ENCODE measurements at places on chromosomes 12 and 14. TPM values are rescaled to one million over a fixed set of nuclear protein-coding genes. Genes with fewer than 3 reads are reported as not detected.

Gene BBOF1
- 1.1 TPM for total RNA-seq

Gene ACSS3
- not detected for total RNA-seq

Gene SLIRP
- total RNA-seq: 94.5 TPM

Gene CBLN3
- total RNA-seq: 7.1 TPM

Gene LUM
- total RNA-seq: not detected

Gene SSPN
- total RNA-seq: not detected

Gene IL23A
- 2.9 TPM for total RNA-seq

Gene BIN2
- total RNA-seq: 109 TPM

Gene BDKRB2
- not detected for total RNA-seq

Gene CABP1
- not detected for total RNA-seq

Gene NANOG
- not detected for total RNA-seq

Gene RPS6KL1
- total RNA-seq: 3.6 TPM

Gene SPX
- total RNA-seq: 0.40 TPM

Gene ATG2B
- total RNA-seq: 15.4 TPM

Gene GYS2
- not detected for total RNA-seq

Gene AICDA
- not detected for total RNA-seq

Gene P3H3
- 0.23 TPM for total RNA-seq

Measured in activated CD8-positive, alpha-beta memory T cell treated with anti-CD3 and anti-CD28 coated beads, Interleukin-2, amount 10 ng/mL, durations not matched to agents 7 days and 5 days (primary cell).